ENCODE measurements at places on chromosomes 5 and 9. TPM values are rescaled to one million over a fixed set of nuclear protein-coding genes. Genes with fewer than 3 reads are reported as not detected.

- no peak overlapping the region for H3K27ac ChIP-seq
- peaks cover 6% of the 10 kb centered on the region for H3K4me1 ChIP-seq
- no peaks in the 10 kb centered on the region for H3K27me3 ChIP-seq
- H3K4me3 ChIP-seq, result no peak overlapping the region
Measured at GRCh38 chr9:18601956-18602355, 128.0 kb downstream of the ADAMTSL1 start.

DNA sequence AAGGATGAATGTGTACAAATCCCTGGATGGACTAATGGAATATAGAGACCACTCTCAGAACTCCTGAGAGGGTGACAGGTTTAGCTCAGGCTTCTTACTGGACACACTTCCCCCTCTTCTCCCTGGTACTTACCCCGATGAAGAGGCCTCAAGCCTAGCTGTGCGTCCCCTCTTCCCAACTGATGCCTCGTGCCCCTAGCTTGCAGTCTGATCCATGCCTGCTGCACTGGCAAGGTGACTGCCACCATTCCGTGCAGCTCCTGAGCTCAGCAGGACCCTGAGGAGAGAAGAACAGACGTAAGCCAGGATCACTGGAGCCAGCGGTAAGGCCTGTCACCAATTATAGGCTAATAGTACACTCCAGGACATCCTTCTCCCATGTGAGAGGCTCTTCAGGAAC is 5.5 kb upstream of the STOML2 start:
- DNase-seq, result no peak
- H3K4me1 ChIP-seq, result no peaks in the 10 kb centered on the region
- no peak overlapping the region for H3K4me3 ChIP-seq
- H3K27ac ChIP-seq, result no peak overlapping the region

DNA sequence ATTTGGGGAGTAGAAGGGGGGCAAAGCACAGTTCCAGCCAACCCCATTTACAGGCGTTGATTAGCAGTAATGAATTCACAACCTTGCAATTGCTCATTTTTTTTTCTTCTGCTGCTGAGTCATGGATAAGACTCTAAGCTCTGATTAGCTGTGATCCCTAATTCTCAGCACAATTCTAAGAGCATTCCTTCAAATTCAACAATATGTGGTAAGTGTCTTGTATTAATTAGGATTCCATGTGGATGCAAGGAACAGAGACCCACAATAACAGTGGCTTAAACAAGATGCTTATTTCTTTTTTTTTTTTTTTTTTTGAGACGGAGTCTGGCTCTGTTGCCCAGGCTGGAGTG is 133.4 kb downstream of the PALM2AKAP2 start:
- H3K4me1 ChIP-seq, result no peaks in the 10 kb centered on the region
- no peak for DNase-seq
- no peaks in the 10 kb centered on the region for H3K27me3 ChIP-seq

The CCDC171 gene
- 15.6 TPM for total RNA-seq

The NMUR2 gene
- total RNA-seq, result not detected

The NR5A1 gene
- total RNA-seq, result 0.58 TPM

The ELOVL7 gene
- total RNA-seq, result 1.3 TPM
